Dermis microvascular lymphatic vessel endothelial cell (primary cell): ENCODE measurements at places on chromosomes 7 and 10.

- DNase-seq, result no peak
Measured at GRCh38 chr7:21084286-21084685, 297.6 kb upstream of the SP8 start.

DNA sequence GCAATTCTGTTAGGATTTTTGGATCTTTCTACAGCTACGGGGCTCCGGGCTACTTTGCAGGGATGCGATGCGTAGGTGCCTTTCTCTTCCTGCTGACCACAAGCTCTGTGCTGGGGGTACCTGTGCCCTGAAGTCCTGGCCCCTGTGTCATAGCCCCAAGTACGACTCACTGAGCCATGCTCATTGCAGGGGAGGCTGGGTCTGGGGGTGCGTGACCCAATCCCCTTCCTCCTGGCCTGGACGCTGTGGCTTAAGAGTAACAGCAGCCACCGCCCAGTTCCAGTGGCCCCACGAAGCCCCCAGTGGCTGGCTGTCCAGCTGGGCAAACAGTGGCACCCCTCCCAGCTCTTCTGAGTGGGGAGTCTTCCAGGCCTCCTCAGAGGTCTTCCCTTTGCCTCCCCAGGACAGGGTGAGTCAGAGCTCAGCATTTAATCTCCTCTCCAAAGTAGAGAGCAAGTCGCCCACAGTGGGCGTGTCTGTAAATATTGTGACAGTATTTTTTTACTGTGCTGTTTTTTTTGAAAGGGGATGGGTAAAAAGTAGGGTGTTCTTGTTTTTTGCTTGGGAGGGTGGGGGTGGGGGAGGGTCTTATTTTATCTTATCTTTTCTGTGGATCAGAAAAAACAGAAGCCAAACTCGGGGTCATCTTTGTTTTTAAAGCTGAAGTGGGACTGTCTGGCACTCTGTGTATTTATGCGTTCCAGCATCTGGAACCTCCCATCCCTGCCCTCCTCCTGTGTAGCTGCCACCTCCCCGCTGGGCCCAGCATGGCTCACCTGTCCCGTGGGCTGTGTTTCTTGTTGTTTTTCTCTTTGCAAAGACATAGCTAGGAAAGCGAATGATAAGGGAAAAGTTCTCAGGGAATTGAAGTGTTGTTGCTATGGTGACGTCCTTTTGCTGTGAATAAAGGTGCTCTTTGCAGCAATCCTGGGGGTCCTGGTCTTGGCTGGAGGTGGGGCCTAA lies 8.2 kb downstream of the LFNG start:
- DNase-seq, result no peak

GRCh38 chr7:116802144-116802745 lies 60.1 kb upstream of the CAPZA2 start:
- DNase-seq, result no peak

DNA sequence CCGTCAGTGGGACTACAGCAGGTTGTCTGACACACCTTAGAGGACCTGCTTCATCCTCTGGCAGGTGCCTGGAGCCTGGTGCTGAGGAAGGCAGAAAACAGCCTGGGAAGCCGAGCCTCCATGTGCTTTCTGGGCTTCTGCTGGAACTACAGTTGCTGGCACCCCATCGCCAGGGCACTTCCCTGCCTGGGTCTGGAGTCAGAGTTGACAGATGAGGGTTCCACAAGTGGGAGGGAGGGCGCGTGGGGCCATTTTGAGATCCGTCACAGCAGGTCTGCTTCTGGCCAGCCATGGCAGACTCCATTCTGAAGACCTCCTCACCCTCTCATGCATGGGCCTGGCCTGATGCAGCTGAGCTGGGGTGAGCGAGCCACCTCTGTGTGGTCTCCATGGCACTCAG lies 33.2 kb upstream of the TCERG1L start:
- DNase-seq, result no peak

DNA sequence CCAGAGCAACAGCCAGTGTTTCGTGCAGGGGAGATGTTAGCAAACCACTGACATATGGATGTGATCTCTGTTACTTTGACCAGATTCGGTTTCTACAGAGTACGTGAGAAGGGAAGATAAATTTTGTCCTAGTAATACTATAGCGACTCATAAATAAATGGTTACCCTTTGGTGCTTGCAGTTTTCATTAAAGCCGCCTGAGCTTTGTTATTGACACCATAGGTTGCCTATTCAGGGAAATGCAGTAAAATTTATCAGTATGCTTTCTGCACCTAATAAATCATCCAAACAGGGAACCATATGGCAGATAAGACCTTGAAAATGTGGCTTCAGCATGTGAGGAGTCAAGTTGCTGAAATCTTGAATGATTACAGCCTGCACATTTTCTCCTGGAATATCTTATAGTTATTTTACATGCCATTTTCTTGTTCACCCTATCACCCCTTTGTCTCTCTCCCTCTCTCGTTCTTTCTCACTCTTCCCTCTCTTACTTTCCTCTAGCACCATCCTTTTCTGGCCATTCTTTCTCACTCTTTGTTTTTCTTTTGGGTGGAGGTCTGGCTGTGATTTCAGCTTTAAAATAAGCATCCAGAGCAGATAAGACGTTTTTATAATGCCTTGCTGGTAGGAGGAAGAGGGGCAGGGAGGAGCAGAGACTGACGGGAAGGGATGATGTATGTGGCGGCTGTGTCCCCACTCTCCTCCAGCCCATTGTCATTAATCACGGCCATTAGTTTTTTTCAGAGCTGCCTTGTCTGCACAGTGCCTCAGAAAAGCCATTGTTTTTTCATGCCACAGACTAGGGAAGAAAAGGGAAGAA lies 182.5 kb downstream of the LRMDA start:
- no peak for DNase-seq

DNA sequence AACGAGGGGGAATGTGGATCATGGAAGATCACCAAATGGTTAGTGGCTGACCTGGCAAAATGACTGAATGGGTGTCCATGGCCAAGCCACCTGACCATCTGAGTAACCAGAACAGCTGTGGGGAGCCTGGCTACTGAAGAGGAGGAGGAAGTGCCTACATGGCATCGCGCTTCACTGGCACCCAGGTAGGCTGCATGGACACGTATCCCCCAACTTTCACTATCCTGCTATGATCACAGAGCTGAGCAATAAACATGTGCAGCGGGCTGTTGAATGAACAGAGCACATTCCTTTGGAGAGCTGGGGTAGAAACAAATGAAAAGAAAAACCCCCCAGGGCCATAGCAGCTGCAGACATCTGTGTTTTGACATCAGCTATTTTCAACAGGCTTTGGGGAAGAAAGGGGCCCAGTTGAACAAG lies 6.5 kb downstream of the AKR1B1 start:
- no peak for DNase-seq

DNA sequence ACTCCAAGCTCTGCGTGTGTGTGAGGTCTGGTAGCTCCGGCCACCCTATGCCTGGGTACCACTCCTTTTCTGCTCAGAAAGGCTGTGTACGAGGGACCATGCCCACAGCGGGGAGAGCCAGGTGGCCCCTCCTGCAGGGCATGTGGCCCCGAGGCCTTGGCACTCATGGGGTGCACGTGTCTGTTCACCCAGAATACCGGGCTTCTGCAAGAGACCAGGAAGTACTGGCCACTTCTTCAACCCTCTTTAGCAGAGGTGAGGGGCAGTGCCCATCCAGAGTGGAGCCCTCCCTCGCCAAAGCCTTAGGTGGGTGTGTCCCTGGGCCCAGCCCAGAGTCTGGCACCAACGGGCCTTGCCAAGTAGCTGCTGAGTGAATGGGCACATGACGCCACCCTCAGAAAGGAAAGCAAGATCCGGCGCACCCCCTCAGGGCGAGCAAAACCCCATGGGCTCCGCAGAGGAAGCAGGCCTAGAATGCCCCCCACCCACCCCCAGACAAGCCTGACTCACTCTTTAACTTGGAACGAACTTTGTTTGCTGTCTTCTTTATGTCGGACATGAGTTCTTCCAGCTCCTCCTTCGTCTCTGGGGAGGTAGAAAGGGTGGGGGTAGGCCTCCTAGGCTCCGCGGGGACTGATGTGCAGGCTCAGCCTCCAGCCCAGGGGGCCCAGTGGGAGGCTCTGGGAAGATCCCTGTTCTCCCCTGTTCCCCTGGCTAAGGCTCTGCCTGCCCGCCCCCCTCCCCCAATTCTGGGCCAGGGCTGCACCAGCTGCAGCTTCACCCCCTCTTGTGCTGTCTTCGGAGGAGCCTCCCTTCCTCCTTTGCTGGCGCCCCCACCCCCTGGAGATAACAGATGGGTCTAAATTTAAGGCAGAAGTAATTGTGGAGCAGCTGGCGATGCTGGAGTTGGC lies 14.6 kb downstream of the STX1A start:
- DNase-seq, result no peak

DNA sequence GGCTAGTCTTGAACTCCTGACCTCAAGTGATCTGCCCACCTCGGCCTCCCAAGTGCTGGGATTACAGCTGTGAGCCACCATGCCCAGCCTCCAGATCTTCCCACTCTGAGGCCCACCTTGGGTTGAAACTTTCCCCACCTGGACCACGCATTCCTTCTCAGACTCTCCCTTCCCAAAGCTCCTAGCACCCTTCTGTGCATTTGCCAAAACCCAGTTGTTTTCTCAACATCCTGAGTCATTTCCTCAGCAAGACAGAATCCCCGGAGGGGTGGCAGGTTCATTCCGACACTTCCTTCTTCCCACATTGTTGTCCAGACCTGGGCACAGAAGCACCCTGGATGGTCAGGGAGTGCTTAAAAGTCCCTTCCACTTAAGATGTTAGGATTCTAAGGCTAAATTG lies 28.9 kb downstream of the BAG3 start:
- no peak for DNase-seq

- no peak for DNase-seq
Measured at GRCh38 chr7:1767524-1767923, 97.4 kb downstream of the ELFN1 start.

DNA sequence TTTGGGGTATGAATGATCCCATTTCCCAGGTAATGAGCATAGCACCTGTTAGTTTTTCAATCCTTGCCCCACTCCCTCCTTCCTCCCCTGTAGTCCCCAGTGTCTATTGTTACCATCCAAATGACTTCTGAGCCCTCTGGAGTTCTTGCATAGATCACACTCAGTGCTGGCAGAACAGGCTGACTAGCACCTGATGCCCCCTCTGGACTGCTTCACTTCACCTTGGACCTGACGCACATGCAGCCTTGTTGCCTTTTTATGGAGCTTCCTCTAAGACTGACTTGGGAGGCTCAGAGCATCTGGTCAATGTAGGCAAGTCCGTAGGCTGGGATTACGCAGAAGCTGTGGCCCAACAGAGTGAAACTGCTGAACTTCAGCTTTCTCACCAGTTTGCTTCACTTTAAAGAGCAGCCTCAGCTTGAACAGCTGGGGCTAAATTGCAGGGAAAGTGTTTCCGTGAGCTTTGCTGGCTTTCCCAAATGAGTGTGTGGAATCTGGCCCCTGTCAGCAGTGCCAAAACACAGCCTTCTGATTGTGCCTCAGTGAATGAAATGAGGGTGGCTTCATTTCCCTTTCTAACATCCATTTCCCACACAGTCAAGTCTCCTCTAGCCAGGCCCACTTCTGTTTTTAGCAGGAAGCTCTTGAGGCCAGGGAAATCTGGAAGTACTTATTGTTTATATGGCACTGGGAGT lies 48.5 kb downstream of the NXPH1 start:
- DNase-seq, result no peak

DNA sequence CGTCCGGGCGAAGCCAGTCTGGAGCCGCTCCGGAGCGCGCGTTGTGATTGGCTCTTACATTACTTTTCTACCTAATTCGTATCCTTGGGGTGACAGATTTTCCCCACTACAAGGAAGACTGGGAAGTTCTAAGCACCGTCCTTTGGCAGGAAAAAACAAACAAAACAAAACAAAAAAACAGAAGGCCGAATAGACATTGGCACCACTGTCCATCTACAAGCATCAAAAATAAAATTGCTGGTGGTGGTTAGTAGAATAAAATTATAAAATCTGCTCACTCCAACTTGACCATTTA lies 651 bp upstream of the SKAP2 start:
- no peak for DNase-seq
